ENCODE measurements at places on chromosomes 1 and 21. TPM values are rescaled to one million over a fixed set of nuclear protein-coding genes. Genes with fewer than 3 reads are reported as not detected.

Gene CLCNKA
- 25.5 TPM for polyA plus RNA-seq

Gene SMIM1
- 25.8 TPM for polyA plus RNA-seq

Gene ZFP69
- 7.2 TPM for polyA plus RNA-seq

Gene DISP3
- polyA plus RNA-seq, result 0.18 TPM

Gene SRGAP2
- 43.2 TPM for polyA plus RNA-seq

Gene CLCA4
- polyA plus RNA-seq, result not detected

Gene OR2AK2
- not detected for polyA plus RNA-seq

Gene TBX19
- 1.7 TPM for polyA plus RNA-seq

DNA sequence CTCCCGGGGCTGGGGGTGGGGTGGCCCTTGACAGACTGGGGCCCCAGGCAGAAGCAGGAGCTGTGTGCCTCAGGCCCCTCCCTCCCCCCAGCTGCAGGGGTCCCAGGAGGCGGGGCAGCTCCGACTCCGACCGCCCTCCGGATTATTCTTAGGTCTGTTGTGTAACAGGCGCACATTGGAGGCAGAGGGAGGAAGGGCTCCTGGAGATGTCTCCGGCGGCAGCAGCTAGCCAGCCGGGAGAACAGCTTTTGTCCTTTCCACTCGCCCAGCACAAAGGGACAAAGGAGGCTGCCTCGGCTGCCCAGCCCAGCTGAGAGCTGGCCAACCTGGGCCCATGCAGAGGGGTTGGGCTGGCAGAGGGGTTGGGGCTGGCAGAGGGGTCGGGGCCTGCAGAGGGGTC is 29.7 kb upstream of the PLCH2 start:
- H3K4me3 ChIP-seq, result no peak overlapping the region
- no peaks in the 10 kb centered on the region for H3K4me1 ChIP-seq
- peaks cover 50% of the 10 kb centered on the region for H3K27me3 ChIP-seq

- H3K4me1 ChIP-seq, result no peaks in the 10 kb centered on the region
- DNase-seq, result peak; percentile 31
- H3K27me3 ChIP-seq, result peaks cover 41% of the 10 kb centered on the region
- no peaks in the 10 kb centered on the region for H3K36me3 ChIP-seq
- no peak overlapping the region for H3K27ac ChIP-seq
- no peak overlapping the region for H3K4me3 ChIP-seq
These were observed 14.2 kb downstream of the UCK2 start for GRCh38 chr1:165841582-165842017.

- no peaks in the 10 kb centered on the region for H3K36me3 ChIP-seq
- no peak overlapping the region for H3K4me3 ChIP-seq
- H3K4me1 ChIP-seq, result no peaks in the 10 kb centered on the region
- H3K27ac ChIP-seq, result no peak overlapping the region
- DNase-seq, result peak; percentile 20
These were observed 126.5 kb upstream of the TNFSF4 start for GRCh38 chr1:173333581-173333980.

- H3K27ac ChIP-seq, result no peak overlapping the region
- DNase-seq, result no peak
- H3K4me3 ChIP-seq, result no peak overlapping the region
- peaks cover 19% of the 10 kb centered on the region for H3K27me3 ChIP-seq
- H3K36me3 ChIP-seq, result no peaks in the 10 kb centered on the region
- no peaks in the 10 kb centered on the region for H3K4me1 ChIP-seq
These were observed 4.5 kb upstream of the PDZK1IP1 start for GRCh38 chr1:47194311-47194710.

GRCh38 chr1:9331558-9332346 is 39.1 kb downstream of the SPSB1 start:
- H3K4me1 ChIP-seq, result no peaks in the 10 kb centered on the region
- H3K27ac ChIP-seq, result no peak overlapping the region
- no peaks in the 10 kb centered on the region for H3K27me3 ChIP-seq
- H3K36me3 ChIP-seq, result no peaks in the 10 kb centered on the region
- no peak overlapping the region for H3K4me3 ChIP-seq

- DNase-seq, result no peak
- no peaks in the 10 kb centered on the region for H3K4me1 ChIP-seq
- no peaks in the 10 kb centered on the region for H3K27me3 ChIP-seq
These were observed 36.9 kb upstream of the SERTAD4 start for GRCh38 chr1:210195635-210196160.

- DNase-seq, result no peak
- no peak overlapping the region for H3K4me3 ChIP-seq
- peaks cover 36% of the 10 kb centered on the region for H3K36me3 ChIP-seq
- peaks cover 27% of the 10 kb centered on the region for H3K4me1 ChIP-seq
These were observed 4.3 kb downstream of the ATP8B2 start for GRCh38 chr1:154329551-154330131.

DNA sequence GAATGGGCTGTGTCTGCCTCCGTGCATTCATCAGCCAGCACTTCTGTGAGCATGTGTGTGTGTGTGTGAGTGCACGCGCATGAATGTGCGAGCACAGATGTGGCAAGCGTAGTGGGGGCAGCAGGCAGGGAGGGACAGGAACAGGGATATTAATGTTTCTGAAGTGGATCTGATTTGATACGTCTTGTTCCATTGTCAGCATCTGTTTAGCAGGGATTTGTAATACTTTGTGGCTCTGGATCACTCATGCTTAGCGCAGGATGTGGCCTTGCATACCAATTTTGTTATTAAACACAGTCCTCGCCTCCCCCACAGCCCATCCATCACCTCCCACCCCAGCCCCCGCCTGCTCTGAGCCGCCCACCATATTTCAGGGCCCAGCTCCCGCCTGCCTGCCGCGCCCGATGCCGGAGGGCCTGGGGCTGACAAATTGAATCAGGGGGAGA is 52.4 kb downstream of the TMEM53 start:
- H3K36me3 ChIP-seq, result no peaks in the 10 kb centered on the region
- DNase-seq, result no peak
- H3K4me1 ChIP-seq, result peaks cover 6% of the 10 kb centered on the region
- no peak overlapping the region for H3K27ac ChIP-seq

- H3K36me3 ChIP-seq, result no peaks in the 10 kb centered on the region
- H3K27me3 ChIP-seq, result no peaks in the 10 kb centered on the region
- peaks cover 45% of the 10 kb centered on the region for H3K4me1 ChIP-seq
These were observed 9.4 kb upstream of the RGS13 start for GRCh38 chr1:192626366-192627179.

GRCh38 chr1:9434247-9435152 is 104.8 kb upstream of the SLC25A33 start:
- no peaks in the 10 kb centered on the region for H3K27me3 ChIP-seq
- no peak overlapping the region for H3K27ac ChIP-seq
- H3K36me3 ChIP-seq, result no peaks in the 10 kb centered on the region
